ENCODE measurements at places on chromosomes 16 and 17. TPM values are rescaled to one million over a fixed set of nuclear protein-coding genes. Genes with fewer than 3 reads are reported as not detected.

SP6 gene
- total RNA-seq = 2.9 TPM

CLEC19A gene
- not detected for total RNA-seq

TMC5 gene
- total RNA-seq = 6.3 TPM

HCRT gene
- not detected for total RNA-seq

LRRC46 gene
- 4.0 TPM for total RNA-seq

ASGR1 gene
- total RNA-seq = 1.2 TPM

CARD14 gene
- total RNA-seq = 0.78 TPM

KRT40 gene
- total RNA-seq = not detected

MT4 gene
- not detected for total RNA-seq

PRKCB gene
- 0.25 TPM for total RNA-seq

OTOP3 gene
- total RNA-seq = not detected

NGFR gene
- 0.90 TPM for total RNA-seq

GPR179 gene
- total RNA-seq = 0.01 TPM

PCYT2 gene
- total RNA-seq = 16.1 TPM

SLC22A31 gene
- total RNA-seq = 1.2 TPM

SGSH gene
- total RNA-seq = 13.3 TPM

DHX40 gene
- total RNA-seq = 31.3 TPM

SLC5A11 gene
- 0.42 TPM for total RNA-seq

TSR1 gene
- 71.7 TPM for total RNA-seq

DCAKD gene
- 18.3 TPM for total RNA-seq
